ENCODE measurements at places on chromosomes 2 and 18. TPM values are rescaled to one million over a fixed set of nuclear protein-coding genes. Genes with fewer than 3 reads are reported as not detected.

GRCh38 chr2:26462511-26463243 is 15.2 kb downstream of the OTOF start:
- DNase-seq, result no peak

- no peak for DNase-seq
These were observed 1.8 kb upstream of the ALPP start for GRCh38 chr2:232376713-232377112.

- no peak for DNase-seq
These were observed 101.7 kb downstream of the FAM210A start for GRCh38 chr18:13624563-13625237.

DNA sequence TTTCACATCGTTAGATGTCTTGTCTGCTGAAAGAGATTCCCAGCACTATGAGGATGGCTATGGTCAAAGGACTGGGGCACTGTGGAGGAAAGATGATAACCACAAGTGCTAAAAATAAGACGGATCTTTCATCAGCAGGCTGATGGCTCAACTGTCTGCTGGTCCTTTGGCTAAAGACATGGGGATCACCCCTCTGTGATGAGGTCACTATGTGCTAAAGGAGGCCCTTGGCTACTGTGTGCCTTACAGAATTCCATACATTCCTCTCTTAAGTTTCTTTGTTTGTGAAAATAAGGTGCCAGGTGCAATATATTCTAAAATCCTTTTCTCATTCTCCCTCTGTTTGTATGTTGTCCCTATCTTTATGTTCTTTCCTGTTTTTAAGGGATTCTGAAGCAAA is 39.7 kb upstream of the LYPD6 start:
- no peak for DNase-seq

- DNase-seq, result no peak
These were observed 141.9 kb upstream of the ID2 start for GRCh38 chr2:8539743-8540551.

- no peak for DNase-seq
These were observed 213.7 kb downstream of the KCNJ3 start for GRCh38 chr2:154912215-154912614.

- DNase-seq, result no peak
These were observed 104.6 kb upstream of the EML6 start for GRCh38 chr2:54618646-54619565.

DNA sequence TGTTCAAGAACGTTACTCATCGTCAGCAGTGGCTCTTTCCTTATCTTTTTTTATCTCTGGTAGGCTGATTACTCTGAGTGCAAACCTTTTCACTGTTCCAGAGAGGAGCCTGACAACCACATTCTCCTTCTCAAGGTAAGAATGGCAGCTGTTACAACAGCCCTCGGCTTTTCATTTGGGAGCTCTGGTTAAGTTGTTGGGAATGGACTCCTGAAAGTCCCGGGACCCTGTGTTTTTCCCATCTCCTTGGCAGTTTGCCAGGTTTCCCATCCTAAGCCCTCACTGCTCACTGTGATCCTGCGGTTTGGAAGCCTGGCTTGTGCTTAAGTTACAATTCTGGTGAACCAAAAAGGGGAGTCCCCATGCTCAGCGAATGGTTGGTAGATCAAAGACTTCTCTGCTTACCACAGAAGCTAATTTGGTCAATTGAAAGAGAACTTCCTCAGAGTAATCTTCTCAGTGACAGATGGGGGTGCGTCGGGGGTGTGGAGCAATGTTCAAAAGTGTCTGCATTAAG is 122.3 kb downstream of the LYPD6B start:
- no peak for DNase-seq

- DNase-seq, result no peak
These were observed 148.7 kb downstream of the DYSF start for GRCh38 chr2:71602115-71602495.

FBXO48 gene
- polyA plus RNA-seq, result 1.6 TPM

- no peak for DNase-seq
These were observed 149.4 kb downstream of the TNS1 start for GRCh38 chr2:217853301-217853881.

GRCh38 chr18:48592540-48593171 is 53.8 kb downstream of the CTIF start:
- no peak for DNase-seq

- no peak for DNase-seq
These were observed 367.8 kb downstream of the LRRTM1 start for GRCh38 chr2:79936715-79937114.

Data from forelimb muscle (tissue), 1 donor.